Germinal center (tissue), 1 donor: ENCODE measurements at places on chromosomes 12 and 14.

DNA sequence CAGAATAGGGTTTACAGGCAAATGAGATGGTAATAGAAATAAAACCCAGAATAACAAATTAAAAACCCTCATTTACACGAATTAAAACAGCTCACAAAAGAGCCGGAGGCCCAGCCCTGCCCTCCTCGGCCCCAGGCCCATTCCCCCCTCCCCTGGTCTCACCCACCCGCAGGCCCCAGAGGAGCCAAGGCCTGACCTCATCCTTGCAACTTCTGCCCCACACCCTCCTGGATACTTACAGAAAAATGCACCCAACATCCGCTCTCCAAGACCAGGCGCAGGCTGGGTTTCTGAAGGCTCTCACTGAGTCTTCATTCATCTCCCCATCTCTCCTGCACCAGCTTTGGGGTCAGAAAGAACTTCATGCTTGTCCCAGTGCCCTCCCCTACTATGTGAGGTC, 16.2 kb upstream of the VSX2 start:
- DNase-seq: no peak

- peak; percentile 84 for DNase-seq
Measured at GRCh38 chr12:3229577-3229976, 152.4 kb downstream of the TSPAN9 start.

GRCh38 chr12:51926718-51927117, 19.4 kb downstream of the ACVRL1 start:
- peak; percentile 45 for DNase-seq

GRCh38 chr12:91852634-91853033, 293.0 kb downstream of the BTG1 start:
- no peak for DNase-seq

- peak; percentile 83 for DNase-seq
Measured at GRCh38 chr12:459430-460258, at the start of gene B4GALNT3. Gene B4GALNT3, plus strand, starts transcription at chr12:459939. Its CDS starts 438 bp downstream, at chr12:460377.

DNA sequence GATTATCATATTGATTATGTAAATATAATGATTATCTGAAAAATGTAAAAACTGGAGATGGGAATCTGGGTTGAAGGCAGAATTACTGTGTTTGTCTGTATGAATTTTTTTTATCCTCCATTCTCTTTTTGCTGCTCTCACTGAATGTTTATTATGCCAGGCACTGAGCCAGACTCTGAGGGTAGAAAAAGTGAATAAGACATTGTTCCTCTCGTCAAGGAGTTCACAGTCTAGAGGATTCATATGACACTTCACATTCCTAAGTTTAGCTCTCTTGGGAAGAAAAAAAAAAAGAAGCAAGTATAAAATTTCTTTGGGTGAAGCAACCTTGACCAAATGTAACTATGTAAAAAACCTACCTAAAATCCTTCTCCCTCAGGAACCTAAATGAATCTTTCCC, 120.9 kb upstream of the LMO3 start:
- no peak for DNase-seq

DNA sequence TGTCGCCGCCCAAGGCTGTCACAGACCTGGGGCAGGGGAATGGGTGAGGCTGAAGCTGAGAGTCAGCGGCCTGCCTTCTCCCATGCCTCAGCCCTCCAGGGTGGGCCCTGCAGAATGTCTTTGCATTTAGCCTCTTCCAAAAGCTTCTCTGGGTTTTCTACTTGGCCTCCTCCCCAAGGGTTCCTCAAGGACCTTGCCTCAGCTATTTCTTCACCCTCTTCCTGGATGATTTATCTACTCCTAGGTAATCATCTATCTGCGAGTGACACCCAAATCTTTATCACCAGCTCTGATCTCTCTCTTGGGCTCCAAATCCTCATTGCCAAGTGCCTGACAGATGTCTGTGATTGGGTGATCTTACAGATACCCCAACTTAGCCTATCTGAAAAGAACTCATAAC, 4.7 kb upstream of the LPAR5 start:
- no peak for DNase-seq

GRCh38 chr12:52839436-52840105, 5.5 kb upstream of the KRT79 start:
- no peak for DNase-seq

GRCh38 chr14:96271421-96271762, 15.4 kb downstream of the BDKRB1 start:
- no peak for DNase-seq

GRCh38 chr14:94034886-94035285, 8.7 kb downstream of the OTUB2 start:
- no peak for DNase-seq

- no peak for DNase-seq
Measured at GRCh38 chr12:124082687-124083086, 109.7 kb downstream of the ZNF664 start.

DNA sequence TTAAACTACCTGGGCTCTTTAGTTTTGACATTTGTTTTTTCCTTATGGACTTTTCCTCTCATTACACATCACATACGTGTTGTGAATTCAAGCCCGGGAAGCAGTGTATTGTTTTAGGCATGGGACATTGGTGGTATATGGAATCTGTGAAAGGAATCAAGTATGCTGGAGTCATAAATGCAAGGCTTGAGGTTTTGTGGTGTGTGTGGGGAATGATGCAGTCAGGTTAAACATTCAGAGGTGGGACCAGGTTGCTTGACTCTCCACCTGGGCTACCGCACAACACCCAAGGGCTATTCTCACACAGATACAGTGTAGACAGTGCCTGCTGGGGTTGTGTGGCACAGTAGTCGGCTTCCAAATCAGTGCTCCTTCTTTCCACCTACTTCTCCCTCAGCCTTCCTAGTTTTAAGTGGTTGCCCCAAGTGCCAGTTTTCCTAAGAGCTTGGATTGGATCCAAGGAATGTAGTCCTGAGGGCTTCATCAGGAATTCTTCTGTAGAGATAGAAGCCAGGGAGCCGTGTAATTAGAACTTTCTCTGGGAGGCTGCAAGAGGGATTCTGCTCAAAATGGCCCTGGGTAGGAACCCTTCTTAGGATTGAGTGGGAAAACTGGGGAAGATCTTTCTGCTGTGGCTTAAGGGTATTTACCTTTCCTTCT, 243.7 kb downstream of the C12orf75 start:
- DNase-seq: no peak

DNA sequence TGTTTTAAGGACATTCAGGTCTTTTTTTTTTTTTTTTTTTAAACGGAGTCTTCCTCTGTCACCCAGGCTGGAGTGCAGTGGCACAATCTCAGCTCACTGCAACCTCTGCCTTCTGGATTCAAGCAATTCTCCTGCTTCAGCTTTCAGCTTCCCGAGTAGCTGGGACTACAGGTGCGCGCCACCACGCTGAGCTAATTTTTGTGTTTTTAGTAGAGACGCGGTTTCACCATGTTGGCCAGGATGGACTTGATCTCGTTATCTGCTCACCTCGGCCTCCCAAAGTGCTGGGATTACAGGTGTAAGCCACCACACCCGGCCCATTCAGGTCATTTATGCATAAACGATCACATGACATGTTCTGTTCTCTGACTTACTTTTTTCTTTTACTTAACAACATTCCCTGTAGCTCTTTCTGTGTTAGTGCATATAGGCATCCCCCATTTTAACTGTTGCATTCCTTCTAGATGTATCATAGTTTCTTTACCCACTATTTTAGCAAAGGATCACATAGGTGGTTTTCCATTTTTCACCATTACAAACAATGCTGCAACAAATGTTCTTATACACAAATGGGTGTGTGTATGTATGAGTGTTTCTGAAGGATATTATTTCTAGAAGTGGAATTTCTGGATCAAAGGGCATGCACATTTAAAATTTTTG, 74.2 kb downstream of the ARF6 start:
- DNase-seq: no peak

DNA sequence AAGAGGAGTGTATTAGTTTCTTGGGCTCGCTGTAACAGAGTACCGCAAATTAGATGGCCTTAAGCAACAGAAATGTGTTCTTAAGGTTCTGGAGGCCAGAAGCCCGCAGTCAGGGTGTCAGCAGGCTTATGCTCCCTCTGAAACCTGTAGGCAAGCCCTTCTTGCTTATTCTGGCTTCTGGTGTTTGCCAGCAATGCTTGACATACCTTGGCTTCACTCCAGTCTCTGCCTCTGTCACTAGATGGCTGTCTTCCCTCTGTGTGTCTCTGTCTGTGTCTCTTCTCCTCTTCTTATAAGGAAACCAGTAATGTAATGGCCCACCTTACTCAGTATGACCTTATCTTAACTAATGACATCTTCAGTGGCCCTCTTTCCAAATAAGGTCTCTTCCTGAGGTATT, 85.1 kb downstream of the DERA start:
- DNase-seq: no peak

GRCh38 chr12:118925407-118925806, 55.9 kb upstream of the SRRM4 start:
- DNase-seq: no peak

- DNase-seq: no peak
Measured at GRCh38 chr14:69987406-69988121, 108.3 kb downstream of the SMOC1 start.

DNA sequence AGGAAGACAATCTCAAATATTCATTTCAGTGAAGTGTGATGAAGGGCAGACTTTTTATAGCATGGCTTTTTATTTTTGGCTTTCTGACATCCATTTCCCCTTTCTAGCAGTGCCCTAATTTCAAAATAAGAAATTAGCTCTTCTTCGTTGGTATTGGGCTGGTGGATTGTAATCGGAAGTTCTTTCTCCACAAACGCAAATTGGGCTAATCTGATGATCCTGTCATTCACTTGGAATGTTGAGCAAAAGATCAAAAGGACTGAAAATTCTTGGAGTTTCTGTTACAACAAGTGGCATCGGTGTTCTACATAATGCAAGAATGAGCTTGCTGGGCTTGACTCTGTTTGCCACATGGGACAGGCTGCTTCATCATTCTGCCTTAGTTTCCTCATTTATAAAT, 1182.8 kb downstream of the FLRT2 start:
- no peak for DNase-seq

GRCh38 chr14:87108726-87109125, 884.3 kb downstream of the GALC start:
- no peak for DNase-seq

DNA sequence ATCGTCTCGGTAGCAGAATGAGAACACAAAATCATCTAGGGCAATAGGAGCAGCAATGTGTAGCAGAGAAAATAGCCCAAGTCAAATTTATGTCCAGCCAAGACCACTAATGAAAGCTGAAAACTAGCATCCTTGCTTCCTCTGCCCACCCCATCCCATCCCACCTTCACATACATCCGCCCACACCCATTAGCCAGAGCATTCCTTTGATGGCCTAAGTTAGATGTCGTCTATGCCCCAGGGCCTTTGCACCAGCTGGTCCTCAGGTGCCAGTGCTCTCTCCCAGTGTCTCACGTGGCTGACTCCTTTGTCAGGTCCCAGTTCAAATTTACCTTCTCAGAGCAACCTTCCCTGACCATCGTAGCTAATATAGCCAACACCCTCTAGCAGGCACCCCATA, 17.8 kb upstream of the PPP2R5C start:
- no peak for DNase-seq

GRCh38 chr12:41946106-41946505, 198.6 kb downstream of the GXYLT1 start:
- DNase-seq: no peak

DNA sequence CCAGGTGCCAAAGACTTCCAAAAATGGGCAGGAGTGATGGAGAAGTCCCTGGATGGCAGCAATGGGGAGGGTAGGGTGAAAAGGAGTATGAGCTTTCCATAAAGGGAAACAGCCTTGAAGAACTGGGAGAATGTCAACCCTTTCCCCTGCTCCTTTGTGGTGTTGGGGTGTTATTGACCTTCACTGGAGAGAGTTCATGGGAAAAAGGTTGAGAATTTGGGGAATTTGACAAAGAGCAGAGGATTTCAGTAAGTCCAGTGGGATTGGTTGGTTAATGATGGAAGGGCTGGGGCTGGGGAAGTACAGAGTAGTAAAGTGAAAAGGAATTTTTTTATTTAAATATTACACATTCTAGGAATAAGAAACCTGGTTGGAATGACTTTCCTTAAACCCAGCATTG, 116.6 kb downstream of the ERC1 start:
- no peak for DNase-seq

DNA sequence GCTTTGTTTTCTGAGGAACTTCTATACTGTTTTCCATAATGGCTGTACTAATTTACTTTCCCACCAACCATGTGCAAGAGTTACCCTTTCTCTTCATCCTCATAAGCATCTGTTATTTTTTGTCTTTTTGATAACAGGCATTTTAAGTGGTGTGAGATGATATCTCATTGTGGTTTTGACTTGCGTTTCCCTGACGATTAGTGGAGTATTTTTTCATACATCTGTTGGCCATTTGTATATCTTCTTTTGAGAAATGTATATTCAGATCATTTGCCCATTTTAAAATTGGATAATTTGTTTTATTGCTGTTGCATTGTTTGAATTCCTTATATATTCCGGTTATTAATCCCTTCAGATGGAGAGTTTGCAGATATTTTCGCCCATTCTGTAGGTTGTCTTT, 10.2 kb upstream of the HMGA2 start:
- no peak for DNase-seq

- DNase-seq: no peak
Measured at GRCh38 chr12:74152370-74152769, 385.3 kb upstream of the ATXN7L3B start.

GRCh38 chr12:98533723-98534251, 18.4 kb downstream of the TMPO start:
- DNase-seq: no peak

DNA sequence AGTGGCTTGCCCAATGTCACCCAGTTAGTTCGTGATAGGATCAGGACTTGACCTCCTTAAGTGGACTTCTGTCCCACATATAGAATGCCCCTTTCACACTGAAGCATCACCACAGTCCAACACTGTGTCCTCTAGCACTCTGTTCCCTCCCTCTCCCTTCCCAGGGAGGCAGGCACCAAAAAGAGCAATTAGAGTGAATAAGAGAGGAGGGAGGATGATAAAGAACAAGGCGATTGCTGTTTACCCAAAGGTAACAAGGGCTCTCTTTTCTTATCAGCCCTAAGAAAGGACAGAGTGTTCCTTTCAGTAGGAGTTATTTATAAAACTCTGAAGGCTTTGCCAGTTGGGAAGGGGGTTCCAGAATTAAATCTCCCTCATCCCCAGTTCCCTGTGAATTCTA, 192.7 kb upstream of the ATP2B1 start:
- no peak for DNase-seq

DNA sequence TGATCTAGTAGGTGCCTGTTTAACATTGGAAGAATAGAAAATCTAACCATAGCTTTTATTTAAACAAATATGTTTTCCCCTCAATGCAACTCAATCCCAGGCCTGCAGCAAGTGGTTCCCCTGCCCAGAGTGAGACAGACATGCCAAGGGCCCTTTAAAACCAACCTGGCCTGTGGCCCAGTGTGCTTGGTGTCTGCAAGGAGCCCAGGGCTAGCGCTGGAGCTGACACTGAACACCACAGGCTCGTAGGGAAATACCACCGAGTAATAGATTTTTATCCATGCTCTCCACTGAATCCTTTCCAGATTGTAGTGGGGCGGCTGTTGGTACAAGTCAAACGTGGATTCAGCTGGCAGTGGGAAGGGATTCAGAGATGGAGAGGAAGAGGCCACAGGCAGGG, 95.6 kb upstream of the NRXN3 start:
- no peak for DNase-seq

GRCh38 chr12:53276511-53276910, 8.4 kb downstream of the ESPL1 start:
- DNase-seq: no peak
